ENCODE measurements at places on chromosomes 3 and 15.

GRCh38 chr15:56031836-56032235 is 38.4 kb upstream of the NEDD4 start:
- DNase-seq: no peak

DNA sequence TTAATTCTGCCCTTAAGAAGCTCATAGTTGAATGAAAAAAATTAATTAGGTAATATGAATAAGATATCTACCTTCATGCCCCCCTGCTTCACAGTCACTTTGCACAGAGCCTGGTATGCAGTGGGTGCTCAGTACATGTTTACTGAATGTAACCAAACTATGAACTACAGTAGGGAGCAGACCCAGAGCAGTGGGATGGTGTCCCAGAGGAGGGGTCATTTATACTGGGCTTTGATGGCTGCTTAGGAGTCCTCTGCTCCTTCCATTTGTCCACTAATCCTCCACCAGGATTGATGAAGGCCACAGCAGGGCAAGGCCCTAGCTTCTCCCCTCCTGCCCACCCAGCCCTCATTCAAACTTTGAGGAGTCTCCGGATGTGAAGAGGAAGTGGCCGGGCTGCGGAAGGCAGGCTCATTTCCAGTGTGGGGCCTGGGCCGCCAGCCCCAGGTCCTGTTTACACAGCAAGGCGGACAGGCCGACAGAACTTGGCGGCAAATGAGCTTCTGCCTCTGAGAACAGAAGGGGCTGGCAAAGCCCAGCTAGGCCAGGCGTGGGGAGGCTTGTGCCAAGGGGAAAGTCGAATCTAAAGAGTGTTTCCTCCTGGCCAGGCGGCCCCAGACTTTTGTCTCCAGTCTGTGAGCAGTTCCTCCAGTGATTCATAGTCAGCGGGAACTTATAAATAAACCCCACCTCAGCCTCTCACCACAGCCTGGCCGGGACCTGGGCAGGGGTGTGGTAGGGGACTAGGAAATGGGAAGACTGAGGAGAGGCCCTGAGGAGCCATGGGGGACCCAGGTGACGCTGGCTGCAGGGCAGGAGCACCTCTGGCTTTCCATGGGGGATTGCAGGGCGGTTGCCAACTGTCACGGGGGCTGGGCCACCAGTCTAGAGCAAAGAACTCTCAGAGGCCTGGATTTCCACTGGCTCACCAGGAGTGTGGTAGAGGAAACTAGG is 51.6 kb upstream of the LCTL start:
- no peak for DNase-seq

GRCh38 chr3:123658852-123659206 is 74.0 kb upstream of the HACD2 start:
- DNase-seq: no peak

GRCh38 chr3:30649572-30650318 is 43.3 kb downstream of the TGFBR2 start:
- DNase-seq: no peak
